ENCODE measurements at places on chromosomes 16 and 17.

DNA sequence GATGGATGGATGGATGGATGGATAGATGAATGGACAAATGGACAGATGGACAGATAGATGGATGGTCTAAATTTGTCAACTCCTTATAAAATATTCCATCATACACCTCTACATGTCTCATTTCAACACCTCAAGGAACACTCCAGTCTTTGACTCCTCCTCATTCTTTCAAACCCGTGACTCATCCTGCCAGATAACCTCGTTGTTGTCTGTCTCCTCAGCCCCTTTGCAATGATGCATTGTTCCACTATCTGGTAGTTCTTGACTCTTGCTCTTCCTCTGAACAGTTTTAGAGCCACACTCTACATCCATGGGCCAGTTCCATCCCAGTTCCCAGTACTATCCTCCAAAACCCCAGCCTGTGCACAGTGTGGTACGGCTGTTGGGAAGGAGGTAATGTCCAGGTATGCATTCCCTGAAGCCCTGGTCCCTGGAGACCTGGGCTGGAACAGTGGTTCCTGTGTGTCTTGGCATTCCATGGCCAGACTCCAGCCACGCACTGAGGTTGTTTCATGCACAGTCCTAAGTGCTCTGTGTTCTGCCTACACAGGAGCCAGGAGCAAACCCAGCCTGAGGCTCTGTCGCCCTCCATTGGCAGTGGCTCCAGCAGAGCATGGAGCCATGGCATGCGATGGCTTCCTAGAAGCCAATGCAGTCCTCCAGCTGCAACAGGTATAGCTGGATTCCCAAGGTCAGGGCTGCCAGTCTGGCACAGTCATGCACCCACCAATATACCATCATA lies 105.7 kb downstream of the C17orf67 start:
- H3K27me3 ChIP-seq: peaks cover 30% of the 10 kb centered on the region
- no peaks in the 10 kb centered on the region for H3K36me3 ChIP-seq
- no peaks in the 10 kb centered on the region for H3K4me1 ChIP-seq
- no peak overlapping the region for H3K27ac ChIP-seq
- DNase-seq: no peak
- H3K4me3 ChIP-seq: no peak overlapping the region

DNA sequence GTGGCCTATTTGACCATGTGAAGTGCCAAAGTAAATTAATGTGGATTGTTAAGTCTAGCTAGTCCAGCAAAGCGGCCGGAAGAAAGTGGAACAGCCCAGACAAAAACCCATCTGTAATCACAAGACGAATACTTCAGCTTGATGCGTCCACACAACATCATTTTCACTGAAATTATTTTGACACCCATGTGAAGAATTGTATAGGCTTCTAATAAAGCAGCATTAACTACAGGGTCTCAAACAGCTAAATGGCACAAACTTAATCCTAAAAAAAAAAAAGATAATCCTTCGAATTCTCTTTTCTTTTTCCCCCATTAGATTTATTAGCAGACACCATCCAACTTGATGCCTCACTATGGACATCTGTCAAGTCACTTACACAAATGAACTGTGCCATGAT lies 73.8 kb downstream of the TOX3 start:
- H3K4me3 ChIP-seq: no peak overlapping the region
- no peaks in the 10 kb centered on the region for H3K36me3 ChIP-seq
- H3K4me1 ChIP-seq: no peaks in the 10 kb centered on the region
- DNase-seq: no peak

GRCh38 chr17:73419881-73420280 lies 108.1 kb upstream of the CDC42EP4 start:
- no peaks in the 10 kb centered on the region for H3K36me3 ChIP-seq
- no peaks in the 10 kb centered on the region for H3K4me1 ChIP-seq
- no peak overlapping the region for H3K27ac ChIP-seq
- no peak overlapping the region for H3K4me3 ChIP-seq

- H3K4me3 ChIP-seq: no peak overlapping the region
- peaks cover 2% of the 10 kb centered on the region for H3K4me1 ChIP-seq
- no peaks in the 10 kb centered on the region for H3K27me3 ChIP-seq
- H3K27ac ChIP-seq: no peak overlapping the region
- H3K36me3 ChIP-seq: no peaks in the 10 kb centered on the region
These were observed 408.0 kb downstream of the SLC39A11 start for GRCh38 chr17:72684405-72685020.

GRCh38 chr17:7392696-7393612 lies 1.4 kb downstream of the PLSCR3 start:
- peak overlapping the region; percentile 61 for H3K27ac ChIP-seq
- peaks cover 46% of the 10 kb centered on the region for H3K36me3 ChIP-seq
- peak overlapping the region; percentile 92 for H3K4me3 ChIP-seq
- peaks cover 37% of the 10 kb centered on the region for H3K4me1 ChIP-seq
- no peak for DNase-seq

DNA sequence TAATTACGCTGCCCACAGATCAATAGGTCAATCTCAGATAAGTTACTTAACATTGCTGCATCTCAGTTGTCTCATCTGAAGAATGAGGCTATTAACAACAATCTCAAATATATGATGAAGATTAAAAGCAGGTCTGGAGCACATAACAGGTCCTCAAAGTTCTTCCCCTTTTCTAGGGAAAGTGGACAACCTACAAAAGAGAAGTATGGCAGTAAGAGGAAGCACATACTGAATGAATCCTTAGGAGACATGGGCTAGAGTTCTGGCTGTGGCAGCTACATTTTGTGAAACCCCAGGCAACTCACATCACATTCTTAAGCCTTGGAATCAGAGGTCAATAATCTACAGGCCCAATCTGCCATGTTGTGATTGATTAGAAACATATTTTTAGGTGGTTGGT lies 180.6 kb downstream of the PCTP start:
- no peak overlapping the region for H3K27ac ChIP-seq
- H3K27me3 ChIP-seq: no peaks in the 10 kb centered on the region
- no peaks in the 10 kb centered on the region for H3K36me3 ChIP-seq
- no peak for DNase-seq
- no peaks in the 10 kb centered on the region for H3K4me1 ChIP-seq

GRCh38 chr17:27544350-27545131 lies 86.4 kb upstream of the LGALS9 start:
- H3K36me3 ChIP-seq: no peaks in the 10 kb centered on the region
- peaks cover 78% of the 10 kb centered on the region for H3K4me1 ChIP-seq
- H3K27me3 ChIP-seq: no peaks in the 10 kb centered on the region

GRCh38 chr16:6483469-6484033 lies 849.1 kb upstream of the RBFOX1 start:
- no peaks in the 10 kb centered on the region for H3K4me1 ChIP-seq
- no peaks in the 10 kb centered on the region for H3K27me3 ChIP-seq
- no peak overlapping the region for H3K4me3 ChIP-seq
- DNase-seq: no peak
- H3K36me3 ChIP-seq: no peaks in the 10 kb centered on the region
- H3K27ac ChIP-seq: no peak overlapping the region

GRCh38 chr17:30824002-30824355 lies 513 bp downstream of the CRLF3 start:
- peak overlapping the region; percentile 94 for H3K4me3 ChIP-seq
- peaks cover 48% of the 10 kb centered on the region for H3K4me1 ChIP-seq
- peak; percentile 45 for DNase-seq

DNA sequence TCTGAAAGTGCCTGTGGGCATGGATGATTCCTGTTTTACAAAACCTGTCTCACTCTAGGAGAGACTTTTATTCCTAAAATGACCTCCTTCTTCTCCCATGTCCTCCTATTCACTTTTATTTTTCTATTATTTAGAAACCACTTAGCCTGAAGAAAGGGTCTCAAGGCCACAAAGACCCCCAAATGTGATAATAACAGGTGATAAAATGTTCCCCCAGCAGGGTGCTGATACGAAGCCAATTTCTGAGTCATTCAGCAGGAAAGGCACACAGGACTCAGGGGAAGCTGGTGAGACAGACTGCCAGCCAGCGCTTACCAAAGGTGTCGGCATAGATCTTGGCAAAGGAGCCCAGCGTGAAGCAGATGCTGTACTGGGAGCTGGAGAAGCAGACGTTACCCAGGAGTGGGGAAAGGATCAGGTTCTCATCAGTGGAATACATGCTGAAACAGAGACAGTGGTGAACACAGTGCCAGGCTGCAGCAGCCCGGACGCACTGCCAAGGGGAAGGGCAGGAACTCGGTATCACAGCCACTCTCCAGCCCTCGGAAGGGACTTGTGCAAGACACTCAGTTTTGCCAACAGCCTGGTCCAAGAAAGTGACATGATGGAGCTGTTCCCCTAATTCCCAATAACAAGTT lies 24.6 kb downstream of the HIGD1B start:
- no peaks in the 10 kb centered on the region for H3K27me3 ChIP-seq
- H3K36me3 ChIP-seq: peaks cover 44% of the 10 kb centered on the region
- DNase-seq: no peak

- H3K4me3 ChIP-seq: peak overlapping the region; percentile 49
- H3K36me3 ChIP-seq: no peaks in the 10 kb centered on the region
- DNase-seq: peak; percentile 24
- no peak overlapping the region for H3K27ac ChIP-seq
- peaks cover 24% of the 10 kb centered on the region for H3K4me1 ChIP-seq
- peaks cover 43% of the 10 kb centered on the region for H3K27me3 ChIP-seq
These were observed 12.9 kb upstream of the ODF4 start for GRCh38 chr17:8326511-8327302.

GRCh38 chr17:56880571-56880970 lies 33.3 kb downstream of the TRIM25 start:
- peaks cover 2% of the 10 kb centered on the region for H3K4me1 ChIP-seq
- peaks cover 16% of the 10 kb centered on the region for H3K36me3 ChIP-seq
- H3K27ac ChIP-seq: no peak overlapping the region
- peaks cover 3% of the 10 kb centered on the region for H3K27me3 ChIP-seq
- H3K4me3 ChIP-seq: no peak overlapping the region

GRCh38 chr16:5653789-5654188 lies 556.2 kb upstream of the EEF2KMT start:
- no peak overlapping the region for H3K27ac ChIP-seq
- DNase-seq: no peak
- no peaks in the 10 kb centered on the region for H3K36me3 ChIP-seq
- no peaks in the 10 kb centered on the region for H3K27me3 ChIP-seq
- H3K4me1 ChIP-seq: no peaks in the 10 kb centered on the region

DNA sequence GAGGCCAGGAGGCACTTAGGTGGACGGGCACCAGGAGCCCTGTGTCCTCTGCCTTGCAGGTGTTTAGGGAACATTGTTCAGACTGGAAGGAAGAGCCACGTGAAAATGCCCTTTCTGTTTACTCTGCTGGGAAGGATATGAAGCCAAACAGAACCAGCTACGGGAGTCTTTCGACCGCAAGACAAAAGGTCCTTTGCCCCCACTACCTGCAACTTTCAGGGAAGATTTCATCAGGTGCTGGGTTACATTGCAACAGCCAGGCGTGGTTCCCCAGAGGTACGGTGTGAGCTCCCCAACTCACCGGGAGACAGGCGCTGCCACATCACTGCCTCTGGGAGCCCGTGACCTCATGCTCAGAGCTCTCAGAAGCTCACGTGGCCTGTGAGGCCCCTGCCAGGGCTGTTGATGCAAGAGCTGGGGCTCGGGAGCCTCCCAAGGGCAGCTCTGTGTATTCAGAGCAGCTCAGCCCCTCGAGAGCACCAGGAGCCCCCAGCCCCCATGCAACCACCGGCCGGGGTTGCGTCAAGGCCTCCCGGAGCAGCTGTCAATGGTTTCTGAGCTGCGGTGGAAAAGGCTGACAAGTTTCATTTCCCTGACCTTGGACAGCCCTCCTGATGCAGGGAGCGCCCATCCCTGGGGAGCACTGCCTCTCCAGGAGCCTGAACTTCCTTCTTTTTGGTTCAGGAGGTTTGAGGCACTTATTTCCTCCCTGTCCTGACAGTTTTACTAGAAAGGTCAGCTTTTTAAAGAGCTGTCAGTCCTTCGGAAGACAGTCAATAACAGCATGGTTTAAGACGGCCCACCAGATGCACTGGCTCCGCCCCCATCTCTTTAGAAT lies 42.1 kb downstream of the TBC1D16 start:
- DNase-seq: peak; percentile 35
- H3K36me3 ChIP-seq: no peaks in the 10 kb centered on the region
- peaks cover 48% of the 10 kb centered on the region for H3K4me1 ChIP-seq
- peaks cover 7% of the 10 kb centered on the region for H3K27me3 ChIP-seq
- H3K4me3 ChIP-seq: no peak overlapping the region

GRCh38 chr17:82943751-82944150 lies 103.9 kb upstream of the ZNF750 start:
- peaks cover 66% of the 10 kb centered on the region for H3K36me3 ChIP-seq
- no peak for DNase-seq
- no peak overlapping the region for H3K4me3 ChIP-seq
- no peaks in the 10 kb centered on the region for H3K27me3 ChIP-seq

- DNase-seq: no peak
- H3K27me3 ChIP-seq: peaks cover 29% of the 10 kb centered on the region
- H3K4me1 ChIP-seq: no peaks in the 10 kb centered on the region
- H3K36me3 ChIP-seq: no peaks in the 10 kb centered on the region
- no peak overlapping the region for H3K4me3 ChIP-seq
- H3K27ac ChIP-seq: no peak overlapping the region
These were observed 7.9 kb upstream of the CUEDC1 start for GRCh38 chr17:57963149-57963511.

- H3K4me1 ChIP-seq: no peaks in the 10 kb centered on the region
- peaks cover 32% of the 10 kb centered on the region for H3K27me3 ChIP-seq
- H3K36me3 ChIP-seq: no peaks in the 10 kb centered on the region
- DNase-seq: no peak
These were observed 9.2 kb downstream of the FAM20A start for GRCh38 chr17:68592009-68592408.

DNA sequence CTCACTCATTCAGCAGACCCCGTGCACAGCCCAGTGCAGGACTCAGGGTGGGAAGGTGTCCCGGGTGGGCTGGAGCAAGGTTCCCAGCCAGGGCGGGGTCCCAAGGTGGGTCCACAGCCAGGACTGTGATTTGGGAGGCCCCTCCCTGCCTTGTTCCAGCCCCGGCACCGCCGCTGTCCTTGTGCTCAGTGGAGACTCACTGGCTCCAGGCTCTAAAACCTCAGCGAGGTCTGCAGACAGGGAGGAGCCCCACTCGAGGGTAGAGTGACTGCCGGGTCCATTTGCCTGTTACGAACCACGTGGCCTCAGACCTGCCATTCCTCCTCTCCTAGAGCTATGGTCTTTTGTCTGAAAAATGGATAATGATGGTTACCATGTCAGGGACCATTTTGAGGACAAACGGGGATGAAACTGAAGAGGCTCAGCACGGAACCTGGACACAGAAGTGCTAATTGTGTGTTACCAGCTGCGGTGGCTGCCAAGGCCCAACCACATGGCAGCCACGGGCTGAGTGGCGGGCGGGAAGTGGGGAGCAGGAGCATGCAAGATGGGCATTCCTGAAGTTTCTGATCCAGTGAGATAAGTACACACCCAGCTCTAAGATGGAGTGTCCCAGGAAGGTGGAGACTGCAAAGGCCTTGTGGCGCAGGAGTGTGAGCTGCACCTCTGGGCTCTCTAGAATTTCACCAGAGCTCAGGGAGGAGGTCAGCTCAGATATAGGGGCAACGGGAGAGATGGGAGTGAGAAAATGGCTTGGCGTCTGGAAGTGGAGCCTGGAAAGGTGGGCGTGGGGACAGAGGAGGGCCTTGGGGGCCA lies 317.6 kb downstream of the SEC14L1 start:
- peaks cover 75% of the 10 kb centered on the region for H3K36me3 ChIP-seq
- peaks cover 80% of the 10 kb centered on the region for H3K4me1 ChIP-seq
- no peaks in the 10 kb centered on the region for H3K27me3 ChIP-seq
- peak overlapping the region; percentile 99 for H3K27ac ChIP-seq
- H3K4me3 ChIP-seq: peak overlapping the region; percentile 90

- no peak for DNase-seq
- H3K27me3 ChIP-seq: no peaks in the 10 kb centered on the region
- peaks cover 44% of the 10 kb centered on the region for H3K4me1 ChIP-seq
- H3K4me3 ChIP-seq: peak overlapping the region; percentile 97
- H3K27ac ChIP-seq: peak overlapping the region; percentile 87
- peaks cover 27% of the 10 kb centered on the region for H3K36me3 ChIP-seq
These were observed 924 bp downstream of the SMARCD2 start for GRCh38 chr17:63841350-63842172.

GRCh38 chr17:4870855-4871254 lies 28.5 kb upstream of the C17orf107 start:
- H3K4me3 ChIP-seq: no peak overlapping the region
- peaks cover 4% of the 10 kb centered on the region for H3K36me3 ChIP-seq
- no peaks in the 10 kb centered on the region for H3K27me3 ChIP-seq
- H3K4me1 ChIP-seq: no peaks in the 10 kb centered on the region
- no peak for DNase-seq
